ENCODE measurements at places on chromosomes 7 and 10. TPM values are rescaled to one million over a fixed set of nuclear protein-coding genes. Genes with fewer than 3 reads are reported as not detected.

ARID5B gene
- 7.4 TPM for total RNA-seq

ATOH7 gene
- not detected for total RNA-seq

HOXA7 gene
- total RNA-seq = not detected

GRCh38 chr7:150740053-150740452 is 2.8 kb downstream of the GIMAP5 start:
- H3K4me3 ChIP-seq = peak overlapping the region; percentile 87
- no peak for DNase-seq
- no peaks in the 10 kb centered on the region for H3K27me3 ChIP-seq
- peaks cover 10% of the 10 kb centered on the region for H3K36me3 ChIP-seq
- H3K27ac ChIP-seq = peak overlapping the region; percentile 30

- H3K36me3 ChIP-seq = no peaks in the 10 kb centered on the region
- no peak overlapping the region for H3K27ac ChIP-seq
- H3K4me1 ChIP-seq = no peaks in the 10 kb centered on the region
- no peaks in the 10 kb centered on the region for H3K27me3 ChIP-seq
- no peak overlapping the region for H3K4me3 ChIP-seq
Observed at GRCh38 chr10:105188737-105189462, 547.8 kb downstream of the SORCS3 start.

DNA sequence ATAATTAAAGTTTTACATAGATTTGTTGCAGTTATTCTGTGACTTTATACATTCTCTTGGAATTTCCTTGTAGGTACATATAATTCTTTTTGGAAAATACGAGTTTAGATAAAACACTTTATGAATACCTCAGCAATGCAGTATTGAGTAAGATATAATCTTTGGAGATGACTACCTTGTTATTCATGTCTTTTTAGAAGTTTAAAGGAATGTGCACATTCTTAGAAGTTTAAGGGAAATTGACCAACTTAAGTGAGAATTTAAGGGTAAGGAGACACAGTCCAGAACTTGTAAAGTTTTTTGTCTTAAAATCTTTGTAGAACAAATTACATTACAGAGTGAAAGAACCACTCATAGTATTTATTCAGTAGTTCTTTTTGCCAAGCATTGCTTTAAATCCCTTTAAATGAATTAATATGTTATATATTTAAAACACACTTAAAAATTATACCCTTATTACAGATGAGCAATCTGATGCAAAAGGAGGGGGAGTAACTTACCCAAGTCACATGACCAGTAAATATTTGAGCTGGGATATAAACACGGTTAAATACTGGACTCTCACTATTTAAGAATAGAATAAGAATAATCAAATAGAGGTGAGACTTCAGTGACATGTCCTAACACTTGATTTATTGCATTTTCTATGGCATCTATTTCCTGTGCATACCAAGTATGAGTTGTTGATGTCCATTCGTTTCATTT is 139.5 kb upstream of the FERD3L start:
- H3K27me3 ChIP-seq = no peaks in the 10 kb centered on the region
- no peaks in the 10 kb centered on the region for H3K4me1 ChIP-seq
- DNase-seq = no peak
- no peak overlapping the region for H3K27ac ChIP-seq

GRCh38 chr10:52653263-52653909 is 119.2 kb downstream of the MBL2 start:
- no peak overlapping the region for H3K27ac ChIP-seq
- H3K4me1 ChIP-seq = no peaks in the 10 kb centered on the region
- H3K27me3 ChIP-seq = no peaks in the 10 kb centered on the region
- no peaks in the 10 kb centered on the region for H3K36me3 ChIP-seq

DNA sequence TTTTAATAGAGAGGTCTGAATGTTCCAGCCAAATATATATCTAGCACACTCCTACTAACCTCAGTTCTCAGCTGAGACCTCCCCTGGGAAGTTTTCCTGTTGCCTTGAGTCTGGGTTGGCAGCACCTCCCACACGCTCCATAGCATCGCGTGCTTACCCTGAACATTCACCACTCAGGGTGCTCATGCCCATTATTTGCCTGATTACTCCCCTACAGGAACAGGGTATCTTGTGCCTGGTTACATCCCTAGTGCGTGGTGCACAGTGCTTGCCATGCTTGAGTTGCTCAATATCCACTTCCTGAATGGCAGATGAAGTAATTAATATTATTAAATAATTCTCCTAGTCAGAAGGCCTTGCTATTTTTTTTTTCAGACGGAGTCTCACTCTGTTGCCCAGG is 269.9 kb upstream of the IMMP2L start:
- no peak for DNase-seq
- no peaks in the 10 kb centered on the region for H3K36me3 ChIP-seq
- H3K27me3 ChIP-seq = no peaks in the 10 kb centered on the region
- no peak overlapping the region for H3K27ac ChIP-seq
- no peaks in the 10 kb centered on the region for H3K4me1 ChIP-seq

DNA sequence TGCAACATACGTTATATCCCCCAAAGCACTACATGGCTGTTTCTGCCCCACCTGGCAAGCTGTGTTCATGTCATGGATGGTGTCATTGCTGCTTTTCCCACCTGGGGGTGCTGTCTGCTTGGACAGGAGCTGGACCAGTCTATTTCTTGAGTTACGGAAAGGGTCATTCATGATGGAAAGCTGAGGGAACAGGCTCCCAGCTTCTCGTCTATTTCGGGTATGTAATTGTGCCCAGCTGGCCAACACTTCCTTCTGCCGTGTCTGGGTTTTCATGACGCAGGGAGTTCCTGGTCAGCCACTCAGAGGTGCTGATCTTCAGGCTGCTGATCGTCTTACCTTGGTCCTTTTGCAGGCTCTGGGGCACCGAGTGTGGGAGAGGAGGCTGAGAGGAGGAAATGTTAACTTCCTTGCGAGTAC is 8.6 kb downstream of the BTBD16 start:
- H3K27ac ChIP-seq = no peak overlapping the region
- 0 out of 2 replicates have a peak, but pooled peaks cover 1% of the 10 kb centered on the region for H3K27me3 ChIP-seq
- DNase-seq = no peak
- H3K36me3 ChIP-seq = no peaks in the 10 kb centered on the region
- no peak overlapping the region for H3K4me3 ChIP-seq
- H3K4me1 ChIP-seq = no peaks in the 10 kb centered on the region

DNA sequence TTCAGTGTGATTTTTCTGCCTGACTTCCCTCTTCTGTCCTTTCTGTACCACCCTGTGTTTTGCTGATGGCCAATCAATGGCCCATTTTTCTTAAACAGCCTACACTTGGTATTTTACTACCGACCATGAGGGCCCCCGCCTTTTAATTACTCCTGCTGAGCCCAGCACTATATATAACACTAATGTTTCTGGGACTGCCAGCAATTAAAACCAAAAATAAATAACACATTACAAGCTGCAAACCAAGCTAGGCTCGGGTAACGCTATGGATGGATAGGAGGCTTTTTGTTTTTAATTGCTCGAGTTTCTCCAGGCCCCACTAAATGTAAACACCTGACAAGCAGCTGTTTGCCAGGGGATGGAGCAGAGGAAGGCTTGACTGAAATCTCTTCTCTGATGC is 915.4 kb upstream of the AUTS2 start:
- no peak overlapping the region for H3K4me3 ChIP-seq
- no peaks in the 10 kb centered on the region for H3K4me1 ChIP-seq
- no peak for DNase-seq
- no peaks in the 10 kb centered on the region for H3K36me3 ChIP-seq

GRCh38 chr10:71075086-71075758 is 137.1 kb upstream of the UNC5B start:
- no peaks in the 10 kb centered on the region for H3K36me3 ChIP-seq
- peaks cover 5% of the 10 kb centered on the region for H3K27me3 ChIP-seq
- no peaks in the 10 kb centered on the region for H3K4me1 ChIP-seq
- H3K27ac ChIP-seq = no peak overlapping the region
- DNase-seq = no peak
- H3K4me3 ChIP-seq = no peak overlapping the region
